ENCODE measurements at places on chromosomes 12 and 14.

DNA sequence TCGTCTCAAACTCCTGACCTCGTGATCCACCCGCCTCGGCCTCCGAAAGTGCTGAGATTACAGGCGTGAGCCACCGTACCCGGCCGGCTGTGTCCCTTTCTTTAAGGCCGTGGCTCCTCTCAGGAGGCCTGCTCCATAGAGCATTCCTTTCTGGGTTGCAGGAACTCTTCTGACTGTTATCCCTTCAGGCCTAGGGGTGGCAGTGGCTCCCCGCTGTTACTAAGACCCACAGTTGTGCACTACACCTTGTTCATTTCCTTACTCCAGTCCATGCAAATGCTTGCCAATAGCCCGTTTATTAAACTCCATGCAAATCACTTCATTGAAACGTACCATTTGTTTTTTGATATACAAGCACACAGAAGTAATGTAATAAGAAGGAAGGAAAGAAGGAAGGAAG lies 234.7 kb downstream of the BCAT1 start:
- DNase-seq = no peak

- no peak for DNase-seq
These were observed 132.9 kb downstream of the CEP83 start for GRCh38 chr12:94326727-94327126.

DNA sequence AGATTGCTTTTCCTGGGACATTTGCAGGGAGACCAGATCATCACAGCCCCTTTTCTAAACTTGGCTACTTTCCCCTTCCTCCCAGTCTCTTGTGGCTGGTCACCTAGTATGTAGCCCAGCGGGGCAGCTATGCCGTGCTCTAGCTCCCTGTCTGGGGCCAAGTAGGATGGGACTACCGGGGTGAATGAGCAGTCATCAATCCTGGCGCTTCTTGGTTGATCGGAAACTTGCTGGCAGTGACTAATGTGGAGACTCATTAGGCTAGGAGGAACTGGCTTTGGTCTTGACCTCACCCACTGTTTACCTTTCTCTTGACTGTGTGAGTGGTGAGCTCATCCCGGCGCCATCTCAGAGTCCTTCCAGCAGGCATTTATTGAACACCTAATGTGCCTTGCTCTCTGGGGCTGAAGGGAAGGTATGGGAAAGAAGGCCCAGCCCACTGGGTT lies 15.9 kb downstream of the PLEKHG3 start:
- DNase-seq = no peak

DNA sequence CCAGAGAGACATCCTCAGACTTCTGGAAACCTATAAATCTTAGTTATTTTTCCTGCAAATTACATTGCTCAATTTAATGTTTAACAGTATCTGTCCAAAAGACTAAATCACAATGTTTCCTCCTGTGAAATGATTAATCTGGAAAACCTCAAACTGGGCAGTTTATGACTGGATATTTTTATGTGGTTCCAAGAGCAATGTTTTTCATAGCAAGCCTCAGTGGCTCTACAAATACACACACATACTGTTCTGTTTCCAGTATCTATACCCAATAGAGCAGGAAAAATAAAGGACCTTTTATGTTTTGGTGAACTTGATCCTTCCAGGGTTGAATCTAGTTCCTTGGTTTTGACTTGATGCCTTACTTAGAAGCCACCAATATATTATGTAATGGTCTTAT lies 9.2 kb downstream of the NID2 start:
- no peak for DNase-seq

DNA sequence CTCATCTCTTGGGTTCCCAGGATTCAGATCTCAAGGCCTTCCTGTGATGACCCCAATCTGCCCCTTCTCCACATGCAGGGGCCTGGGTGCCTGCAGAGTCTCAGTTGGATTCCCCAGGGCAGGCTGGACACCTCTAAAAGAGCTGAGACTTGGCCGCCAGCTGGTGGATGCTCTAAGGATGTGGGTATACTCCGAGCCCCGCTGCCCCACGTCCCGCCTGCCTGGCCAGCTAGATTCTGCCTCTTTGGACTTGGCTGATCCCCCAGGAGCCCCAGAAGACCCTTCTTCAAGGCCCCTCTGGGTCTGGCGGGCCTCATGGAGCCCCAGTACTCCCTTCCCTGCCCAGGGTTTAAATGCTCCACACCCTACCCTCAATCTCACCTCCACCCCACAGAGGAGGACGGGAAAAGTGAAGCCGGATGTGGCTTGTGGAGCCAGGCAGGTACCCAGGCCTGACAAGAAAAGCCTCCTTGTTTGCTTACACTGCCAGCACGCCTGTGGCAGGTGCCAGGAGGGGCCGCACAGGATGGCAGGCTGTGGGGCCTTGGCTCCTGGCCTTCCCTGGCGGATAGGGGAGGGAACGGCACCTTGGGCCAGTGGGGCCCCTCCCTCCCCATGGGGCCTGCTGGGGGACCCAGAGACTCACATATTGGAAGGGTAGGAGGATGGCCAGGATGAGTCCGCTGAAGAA lies 15.1 kb downstream of the FAIM2 start:
- no peak for DNase-seq

- peak; percentile 60 for DNase-seq
These were observed 18.0 kb upstream of the DYRK2 start for GRCh38 chr12:67630373-67631088.

- DNase-seq = no peak
These were observed 8.2 kb downstream of the TAS2R7 start for GRCh38 chr12:10794222-10794621.

GRCh38 chr12:100163416-100164152 lies 20.9 kb upstream of the BLTP3B start:
- peak; percentile 46 for DNase-seq

DNA sequence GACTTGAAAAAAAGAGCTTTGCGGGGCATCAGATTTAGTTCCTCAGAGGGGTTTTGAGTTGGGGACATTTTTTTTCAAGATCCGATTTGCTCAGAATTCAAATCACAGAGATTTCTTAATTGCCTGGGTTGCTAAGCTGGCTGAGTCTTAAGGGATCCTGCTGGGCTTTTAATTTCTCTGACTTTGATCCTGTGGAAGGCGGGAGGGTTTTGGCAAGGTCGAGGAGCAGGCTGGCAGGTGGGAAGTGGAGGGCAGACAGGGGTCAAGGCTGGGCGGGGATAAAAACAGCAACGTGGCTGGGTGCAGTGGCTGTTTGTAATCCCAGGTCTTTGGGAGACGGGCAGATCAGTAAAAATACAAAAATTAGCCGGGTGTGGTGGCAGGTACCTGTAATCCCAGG lies 33.5 kb upstream of the CCDC63 start:
- no peak for DNase-seq

DNA sequence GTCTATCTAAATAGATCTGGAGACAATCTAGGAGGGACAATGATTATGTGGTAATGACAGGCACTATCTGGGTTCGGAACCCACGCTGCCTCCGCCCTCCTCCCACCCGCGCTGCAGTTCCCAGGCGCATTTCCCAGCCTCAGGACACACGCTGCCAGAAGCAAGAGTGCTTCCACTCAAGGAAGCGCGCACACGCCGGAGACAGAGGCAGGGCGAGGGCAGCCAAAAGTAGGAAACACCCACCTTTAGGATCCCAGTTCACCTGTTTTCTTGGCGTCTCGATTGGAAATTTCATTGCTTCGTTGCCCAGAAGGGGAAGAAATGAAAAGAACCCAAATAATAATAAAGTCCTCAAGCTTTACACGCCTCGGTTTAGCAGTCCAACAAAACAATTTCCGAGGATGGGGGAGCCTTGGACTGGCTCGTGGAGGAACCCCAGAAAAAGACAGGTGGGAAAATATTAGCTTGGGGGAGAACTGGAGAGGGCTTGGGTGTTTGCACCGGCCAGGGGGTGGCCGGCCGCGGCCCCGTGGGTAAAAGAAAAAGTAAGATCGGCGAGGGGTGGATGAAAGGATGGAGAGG lies 474 bp downstream of the KCNK10 start:
- no peak for DNase-seq

DNA sequence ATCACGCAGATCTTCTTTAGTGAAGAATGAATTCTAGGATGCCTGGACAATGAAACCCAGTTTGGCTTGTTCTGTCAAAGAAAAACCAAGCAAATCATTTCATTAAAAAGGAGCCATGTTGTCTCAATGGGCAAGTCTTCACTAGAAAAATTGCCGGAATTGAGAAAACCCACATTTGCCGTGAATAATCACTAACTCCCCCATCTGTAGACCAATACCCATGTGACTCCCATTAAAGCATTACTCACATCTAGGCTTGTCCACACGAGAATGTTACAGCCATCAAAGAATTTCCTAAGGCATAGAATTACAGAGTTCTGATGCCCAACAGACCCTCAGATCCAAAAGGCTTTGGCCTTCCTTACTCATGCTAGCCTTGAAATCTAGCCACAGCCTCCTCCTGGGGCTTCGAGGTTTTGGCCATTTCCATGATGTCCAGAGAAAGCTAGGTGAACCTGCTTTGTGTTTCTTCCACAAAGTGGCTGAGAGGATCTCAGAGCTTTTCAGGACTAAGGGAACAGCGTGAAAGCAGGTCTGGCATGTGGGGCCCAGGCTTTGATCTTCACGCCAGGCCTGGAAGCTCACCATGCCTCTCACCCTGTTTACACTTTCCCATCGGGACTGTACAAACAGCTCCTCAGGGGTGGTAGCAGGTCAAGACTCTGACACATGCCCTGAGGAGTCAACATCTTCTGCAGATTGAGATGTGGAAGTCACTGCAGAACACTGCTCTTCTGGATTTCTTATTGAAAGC lies 12.1 kb downstream of the SLC7A8 start:
- DNase-seq = no peak

- DNase-seq = no peak
These were observed 55.2 kb downstream of the ERO1A start for GRCh38 chr14:52640137-52640536.

DNA sequence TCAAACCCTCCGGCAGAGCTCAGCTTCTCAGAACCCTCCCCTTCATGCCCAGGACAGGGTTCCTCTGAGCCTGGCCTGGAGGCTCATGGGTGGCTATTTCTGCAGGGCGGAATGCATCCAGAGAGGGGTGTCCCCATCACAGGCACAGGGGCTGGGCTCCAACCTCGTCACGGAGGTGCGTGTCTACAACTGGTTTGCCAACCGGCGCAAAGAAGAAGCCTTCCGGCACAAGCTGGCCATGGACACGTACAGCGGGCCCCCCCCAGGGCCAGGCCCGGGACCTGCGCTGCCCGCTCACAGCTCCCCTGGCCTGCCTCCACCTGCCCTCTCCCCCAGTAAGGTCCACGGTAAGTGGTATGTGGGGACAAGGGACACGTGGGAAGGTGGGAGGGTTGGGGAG lies 15.7 kb downstream of the HNF1A start:
- no peak for DNase-seq

DNA sequence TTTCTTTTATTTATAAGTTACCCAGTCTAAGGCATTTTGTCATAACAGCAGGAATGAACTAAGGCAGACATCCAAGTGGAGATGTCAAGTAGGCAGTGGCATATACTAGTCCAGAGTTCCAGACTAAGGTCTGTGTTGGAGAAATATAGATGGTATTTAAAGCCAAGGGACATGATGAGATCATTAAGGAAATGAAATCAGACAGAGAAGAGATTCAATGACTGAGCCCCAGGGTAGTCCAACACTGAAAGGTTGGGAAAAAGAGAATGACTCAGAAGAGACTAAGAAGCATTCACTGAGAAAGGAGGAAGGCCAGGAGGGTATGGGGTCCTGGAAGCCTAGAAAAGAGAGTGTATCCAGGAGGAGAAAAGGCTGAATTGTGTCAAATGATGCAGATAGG lies 442.2 kb upstream of the CCDC196 start:
- no peak for DNase-seq

DNA sequence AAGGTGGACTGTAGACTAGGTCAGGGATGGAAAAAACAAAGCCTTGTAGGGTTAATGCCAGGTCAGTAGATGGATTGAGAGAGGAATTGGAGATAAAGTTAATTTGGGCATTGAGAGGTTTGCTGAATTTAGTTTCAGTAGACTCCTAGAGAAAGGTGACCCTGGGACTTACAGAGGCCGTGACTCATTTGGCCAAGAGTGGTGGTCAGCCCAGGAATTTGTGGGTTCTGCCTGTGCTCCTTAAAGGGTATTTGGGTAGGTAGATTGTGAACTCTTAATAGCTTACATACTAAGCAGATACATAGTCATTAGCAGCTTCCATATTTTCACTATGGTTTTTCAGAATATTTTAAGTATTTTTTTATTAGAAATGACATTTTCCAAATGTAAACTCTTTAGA lies 21.8 kb downstream of the PLEKHA5 start:
- no peak for DNase-seq

GRCh38 chr14:104697892-104698583 lies 8.6 kb downstream of the INF2 start:
- DNase-seq = no peak

- peak; percentile 61 for DNase-seq
These were observed 41.3 kb upstream of the EIF5 start for GRCh38 chr14:103292426-103293374.

GRCh38 chr12:114396153-114396868 lies 9.6 kb downstream of the TBX5 start:
- no peak for DNase-seq

- DNase-seq = no peak
These were observed 628 bp downstream of the SNRPF start for GRCh38 chr12:95859344-95859816.

- no peak for DNase-seq
These were observed 10.1 kb upstream of the PITPNM2 start for GRCh38 chr12:123160801-123161487.

DNA sequence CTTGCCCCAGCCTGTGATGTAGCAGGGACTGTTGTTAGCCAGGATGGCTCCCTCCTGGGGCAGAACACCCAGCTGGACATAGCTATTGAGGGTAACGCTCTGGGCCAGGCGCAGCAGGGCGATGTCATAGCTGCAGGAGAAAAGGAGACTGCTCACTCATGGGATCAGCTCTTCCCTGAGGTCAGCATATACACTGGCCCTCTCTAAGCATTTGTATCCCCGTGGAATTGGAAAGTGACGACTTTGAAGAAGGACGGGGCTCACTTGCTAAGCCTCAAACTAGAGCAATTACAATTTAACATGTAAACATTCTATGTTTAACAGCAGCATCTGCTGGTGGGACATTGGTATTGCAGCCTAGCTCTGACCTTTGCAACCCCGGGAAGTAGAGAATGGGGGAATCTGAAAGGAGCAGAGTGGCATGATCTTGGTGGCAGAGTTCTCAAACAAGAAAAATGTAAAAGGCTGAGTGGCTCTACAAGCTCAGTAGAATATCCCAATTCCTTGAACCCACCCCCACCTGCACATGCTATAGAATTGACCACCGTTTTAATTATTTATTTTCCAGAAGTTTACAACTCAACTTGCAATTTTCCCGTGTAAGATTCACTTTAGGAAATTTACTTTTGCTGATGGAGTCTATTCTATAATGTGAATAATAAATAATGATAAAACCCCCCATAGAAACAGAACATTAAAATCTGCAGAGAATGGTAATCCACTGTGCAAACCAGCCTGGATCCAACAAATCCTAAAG lies 5.0 kb downstream of the CELA1 start:
- DNase-seq = no peak

- no peak for DNase-seq
These were observed 297.5 kb upstream of the SLC16A7 start for GRCh38 chr12:59298296-59298695.

- DNase-seq = no peak
These were observed 12.6 kb downstream of the SFSWAP start for GRCh38 chr12:131723532-131723931.

- DNase-seq = no peak
These were observed 2.9 kb upstream of the BIN2 start for GRCh38 chr12:51326698-51327439.
